NK-92 treated with Interleukin-12 subunit alpha and Interleukin-12 subunit beta, amount 100 ng/mL, for 24 hours (cell line): ENCODE measurements at places on chromosomes 13 and 19.

GRCh38 chr19:4014541-4015491 is 7.3 kb downstream of the PIAS4 start:
- no peak for DNase-seq

- DNase-seq: no peak
Observed at GRCh38 chr19:1105873-1106840, 2.4 kb downstream of the GPX4 start.

GRCh38 chr19:54014920-54015560 is 23.6 kb downstream of the CACNG6 start:
- no peak for DNase-seq

DNA sequence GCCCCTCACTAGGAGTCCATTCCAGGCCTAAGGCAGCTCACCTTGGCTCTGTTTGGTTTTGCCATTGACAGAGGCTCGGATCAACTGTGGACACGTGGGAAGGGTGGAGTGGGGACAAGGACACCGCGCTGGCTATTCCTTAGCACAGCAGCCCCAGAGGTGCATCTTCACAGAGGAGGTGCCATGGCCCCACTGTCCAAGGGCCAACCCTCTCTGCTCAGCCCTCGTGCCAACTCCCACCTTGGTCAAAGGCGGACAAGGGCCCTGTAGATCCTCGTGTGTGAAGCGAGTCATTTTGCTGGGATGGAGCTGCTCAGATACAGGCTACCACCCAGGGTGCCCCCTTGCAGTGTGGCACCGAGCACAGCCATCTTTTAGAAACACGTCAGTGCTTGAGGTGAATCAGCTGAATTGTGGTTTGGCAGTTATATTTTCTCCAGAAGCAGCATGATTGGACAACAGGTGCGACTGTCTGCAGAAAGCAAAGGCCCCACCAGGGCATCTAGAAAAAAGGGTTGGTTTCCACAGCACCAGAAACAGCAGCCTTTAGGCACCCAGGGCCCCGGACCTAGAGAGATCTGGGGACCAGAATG is 192.1 kb upstream of the GPR12 start:
- DNase-seq: no peak

DNA sequence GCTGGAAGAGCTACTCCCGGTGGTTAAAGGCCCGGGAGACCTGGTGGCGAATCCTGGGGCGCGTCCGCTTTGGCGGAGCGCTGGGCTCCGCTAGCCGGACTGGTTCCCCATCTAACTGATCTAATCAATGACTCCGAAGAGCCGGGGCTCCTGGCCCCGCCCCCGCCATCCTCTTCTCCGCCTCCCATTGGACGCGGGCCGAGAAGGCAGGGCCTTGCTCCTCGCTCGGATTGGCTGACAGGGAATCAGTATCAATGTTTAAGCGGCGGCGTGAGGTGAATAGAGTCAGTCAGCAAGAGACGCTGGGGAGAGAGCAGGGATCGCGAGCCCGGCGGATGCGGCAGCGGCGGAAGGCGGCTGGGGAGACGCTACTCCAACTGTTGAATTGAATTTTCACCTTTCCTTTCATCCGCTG is 1.7 kb upstream of the PCDH17 start:
- no peak for DNase-seq

GRCh38 chr13:112854321-112854720 is 114.7 kb upstream of the MCF2L start:
- DNase-seq: no peak

GRCh38 chr13:113895436-113895835 is 31.6 kb upstream of the GAS6 start:
- DNase-seq: no peak

- no peak for DNase-seq
Observed at GRCh38 chr13:94300401-94300800, 179.1 kb downstream of the DCT start.

DNA sequence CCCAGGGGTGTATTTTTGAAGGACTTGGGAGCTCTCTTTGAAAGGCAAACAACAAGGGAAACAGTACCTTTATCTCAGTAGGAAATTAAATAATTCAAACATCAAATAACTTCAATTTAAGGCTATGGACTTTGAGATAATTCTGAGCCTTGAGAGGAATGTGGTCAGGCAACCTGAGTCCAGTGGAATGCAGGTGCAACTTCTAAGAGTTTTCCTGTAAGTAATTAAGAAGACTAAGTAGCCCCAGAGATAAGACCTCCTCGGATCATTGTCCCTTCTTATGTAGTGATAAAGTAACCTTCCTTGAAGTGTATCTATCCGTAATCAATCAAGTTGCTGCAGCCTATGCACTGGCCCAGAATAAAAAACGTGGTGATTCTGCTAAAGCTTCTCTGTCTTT is 29.2 kb downstream of the ZNF701 start:
- DNase-seq: no peak

- DNase-seq: no peak
Observed at GRCh38 chr13:51912091-51912490, 50.3 kb downstream of the CCDC70 start.
